ENCODE measurements at places on chromosomes 1 and 21.

GRCh38 chr1:25624604-25625003 lies 8.0 kb downstream of the MAN1C1 start:
- no peak for DNase-seq

DNA sequence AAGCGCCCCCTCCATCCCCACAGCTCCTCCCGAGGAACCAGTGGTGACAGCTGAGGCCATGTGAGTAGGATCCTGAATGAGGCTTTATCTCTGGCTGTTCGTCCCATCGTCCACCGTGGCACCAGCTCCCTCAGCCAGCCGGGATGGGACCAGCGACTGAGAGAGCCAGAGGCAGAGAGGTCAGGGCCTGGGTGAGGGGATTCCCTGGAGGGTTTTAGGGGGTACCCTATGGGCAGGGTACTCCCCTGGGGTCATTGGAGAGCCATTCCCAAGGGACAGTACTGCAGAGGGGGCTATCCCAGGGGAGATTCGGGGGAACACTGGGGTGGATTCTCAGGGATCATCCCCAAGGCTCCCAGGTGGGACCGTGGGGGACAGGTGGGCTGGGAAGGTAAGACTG lies 2.4 kb downstream of the TMEM125 start:
- no peak for DNase-seq

DNA sequence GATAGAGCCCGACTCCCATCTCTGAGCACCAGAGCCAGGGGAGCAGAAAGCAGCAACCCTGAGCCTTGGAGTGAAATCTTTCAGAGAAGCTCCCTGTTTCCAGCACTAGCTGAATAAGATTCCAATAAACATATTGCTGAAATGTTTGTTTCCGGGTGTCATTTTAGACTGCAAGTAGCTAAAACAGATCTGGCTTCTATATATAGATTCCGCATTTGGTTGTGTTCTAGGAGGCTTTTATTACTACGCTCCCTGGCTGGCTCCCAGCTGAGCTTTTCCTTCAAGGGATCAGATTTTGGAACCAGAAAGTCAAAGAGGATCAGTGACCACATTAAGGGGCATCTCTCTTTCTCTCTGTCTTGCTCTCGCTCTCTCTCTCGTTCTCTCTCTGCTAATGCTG lies 88.2 kb downstream of the PAPPA2 start:
- DNase-seq: no peak

- DNase-seq: no peak
Measured at GRCh38 chr1:204282761-204283221, 69.0 kb upstream of the GOLT1A start.

DNA sequence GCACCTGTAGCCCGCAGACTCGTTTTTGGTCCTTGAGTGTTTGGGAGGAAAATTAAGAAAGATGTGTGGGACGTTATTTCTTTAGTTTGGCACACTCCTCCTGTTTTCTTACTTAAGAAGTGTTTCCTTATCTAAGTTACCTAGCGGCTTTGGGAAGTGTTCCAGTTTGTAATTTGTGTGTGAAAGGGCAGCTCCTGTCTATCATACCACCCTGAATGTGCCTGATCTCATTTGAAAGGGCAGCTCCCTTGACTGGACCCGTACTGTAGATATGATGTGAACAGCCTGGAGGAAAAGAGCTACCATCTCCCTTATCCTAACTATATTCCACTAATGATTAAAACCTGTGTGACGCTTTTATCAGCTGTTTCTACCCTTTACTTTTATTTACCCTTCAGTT lies 314.3 kb downstream of the CHRM3 start:
- no peak for DNase-seq

Measured in SK-MEL-5 (cell line).